Brain (organoid and tissue), 16 donors: ENCODE measurements at places on chromosomes 7 and 10.
A peak's percentile ranks its signal among the peaks of the same experiment; 100 is the strongest.

DNA sequence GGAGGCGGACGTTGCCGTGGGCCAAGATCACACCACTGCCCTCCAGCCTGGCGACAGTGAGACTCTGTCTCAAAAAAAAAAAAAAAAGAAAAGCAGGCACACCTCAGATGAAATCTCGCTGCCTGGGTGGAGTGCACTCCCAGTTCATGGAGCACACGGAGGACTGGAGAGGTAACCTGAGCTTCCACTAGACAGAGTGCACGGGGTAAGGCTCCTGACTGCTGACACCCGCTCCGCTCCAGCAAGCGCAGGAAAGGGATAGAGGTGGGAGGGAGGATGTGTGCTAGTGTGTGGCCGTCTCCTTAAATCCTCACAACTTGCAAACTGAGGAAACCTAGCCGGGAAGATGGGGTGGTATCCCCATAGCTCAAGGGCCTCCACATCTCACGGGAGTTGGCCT, 50.8 kb downstream of the FAM53B start:
- DNase-seq: no peak

GRCh38 chr10:31961277-31962074, 32.8 kb upstream of the ARHGAP12 start:
- peak; percentile 23 for DNase-seq

- no peak for DNase-seq
Measured at GRCh38 chr10:21954132-21954531, 49.4 kb downstream of the DNAJC1 start.

DNA sequence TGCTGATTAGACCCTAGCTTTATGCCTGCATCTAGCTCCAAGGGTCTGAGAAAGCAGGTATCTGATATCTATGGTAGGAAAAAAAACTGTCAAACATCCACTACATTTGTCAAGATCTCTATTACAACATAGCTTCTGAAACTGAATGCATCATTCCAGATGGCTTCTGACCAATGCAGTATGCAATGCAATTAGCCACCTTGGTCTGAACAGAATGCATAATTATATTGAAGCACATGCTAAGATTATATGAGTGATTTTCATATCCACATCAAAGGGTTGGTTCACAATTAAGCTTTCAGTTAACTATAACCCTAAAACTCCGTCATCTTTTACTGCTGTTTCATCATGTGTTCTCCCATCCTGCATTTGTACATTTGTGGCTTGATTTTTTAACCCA, 271.4 kb downstream of the POLR1F start:
- DNase-seq: no peak

DNA sequence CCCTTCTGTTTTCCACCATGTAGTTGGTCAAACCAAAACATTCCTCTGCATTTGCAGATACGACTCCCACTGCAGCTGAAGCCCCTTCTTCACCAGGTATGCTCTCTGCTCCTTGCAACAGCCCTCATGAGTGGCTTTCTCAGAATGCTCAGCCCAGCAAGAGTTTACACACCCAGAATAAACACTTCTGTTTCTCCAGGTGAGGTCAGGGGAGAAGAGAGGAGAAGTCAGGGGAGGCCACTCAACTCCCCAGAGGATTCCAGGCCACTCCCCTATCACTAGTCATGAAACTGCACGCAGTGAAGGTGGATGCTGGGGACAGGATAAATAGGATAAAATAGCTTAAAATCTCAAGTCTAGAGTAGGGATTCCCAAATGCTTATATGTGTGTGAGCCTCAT, 31.2 kb downstream of the CUZD1 start:
- DNase-seq: no peak

GRCh38 chr7:99752356-99752755, 17.4 kb upstream of the CYP3A7 start:
- DNase-seq: peak; percentile 2

- no peak for DNase-seq
Measured at GRCh38 chr7:1042492-1042833, 1.9 kb upstream of the GPR146 start.

- DNase-seq: no peak
Measured at GRCh38 chr10:50490241-50490640, 133.5 kb downstream of the SGMS1 start.

DNA sequence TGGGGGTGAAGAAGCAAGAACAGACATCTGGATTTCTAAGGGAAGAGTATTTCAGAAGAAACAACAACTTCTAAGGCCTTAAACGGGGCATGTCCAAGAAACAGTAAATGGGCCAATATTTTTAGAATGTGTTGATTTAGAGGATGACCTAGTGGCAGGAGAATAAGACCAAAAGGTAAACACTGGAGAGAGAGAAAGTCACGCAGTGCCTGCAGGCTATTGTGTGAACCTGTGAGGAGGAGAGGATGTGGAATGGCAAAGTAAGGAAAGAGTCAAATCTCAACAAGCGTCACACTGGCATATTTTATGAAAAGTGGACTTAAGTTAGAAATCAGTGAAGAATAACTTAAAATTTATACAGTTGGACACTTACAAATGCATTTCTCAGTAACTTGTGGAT, 78.1 kb upstream of the EGFR start:
- no peak for DNase-seq

- DNase-seq: no peak
Measured at GRCh38 chr7:108066486-108066885, 63.5 kb upstream of the LAMB1 start.

- no peak for DNase-seq
Measured at GRCh38 chr7:142323706-142324105, 65.8 kb upstream of the PRSS58 start.

DNA sequence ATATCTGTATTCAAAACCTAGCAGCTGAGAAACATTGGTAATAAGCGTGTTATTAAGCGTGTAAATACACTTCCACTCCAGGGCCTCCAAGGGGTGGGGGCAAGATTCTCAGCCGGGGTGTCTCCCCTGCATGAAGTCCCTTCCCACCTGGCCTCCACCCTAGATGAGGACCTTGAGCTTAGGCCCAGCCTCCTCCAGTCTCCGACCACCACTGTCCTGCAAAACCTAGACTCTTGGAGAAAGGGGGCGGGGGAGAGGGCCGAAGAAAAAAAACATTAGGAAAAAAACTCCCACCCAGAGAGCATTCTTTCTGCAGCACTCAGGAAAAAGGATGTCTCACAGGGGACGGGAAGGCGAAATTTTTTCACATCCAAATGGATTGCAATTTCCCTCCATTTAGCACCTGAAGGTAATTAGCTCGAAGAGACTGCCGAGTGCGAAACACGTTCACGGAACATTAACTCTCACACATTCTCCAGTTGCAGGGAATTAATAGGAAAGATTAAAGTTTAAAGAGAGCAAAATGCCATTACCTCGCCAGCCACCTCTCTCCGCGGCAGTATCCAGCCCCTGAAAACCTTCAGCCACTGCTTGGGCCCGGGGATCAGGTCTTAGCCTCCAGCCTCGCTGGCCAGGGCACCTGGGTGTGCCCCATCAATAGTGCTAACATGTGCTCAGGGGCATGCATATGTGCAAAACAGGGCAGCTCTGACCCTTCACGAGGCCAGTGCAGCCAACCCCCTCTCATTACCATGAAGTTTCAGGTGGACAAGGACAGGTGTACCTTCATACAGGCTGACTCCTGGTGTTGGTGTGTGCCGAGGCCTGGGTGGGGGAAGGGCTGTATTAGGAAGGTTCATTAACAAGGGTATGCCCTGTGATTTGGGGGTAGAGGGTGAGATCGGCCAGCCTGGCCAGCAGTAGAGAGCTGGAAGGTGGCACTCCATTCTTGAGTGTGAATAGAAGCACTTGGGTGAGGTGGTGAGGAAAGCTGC, 77.2 kb downstream of the HIF1AN start:
- no peak for DNase-seq

GRCh38 chr10:65555192-65555591, 1370.6 kb upstream of the LRRTM3 start:
- no peak for DNase-seq

DNA sequence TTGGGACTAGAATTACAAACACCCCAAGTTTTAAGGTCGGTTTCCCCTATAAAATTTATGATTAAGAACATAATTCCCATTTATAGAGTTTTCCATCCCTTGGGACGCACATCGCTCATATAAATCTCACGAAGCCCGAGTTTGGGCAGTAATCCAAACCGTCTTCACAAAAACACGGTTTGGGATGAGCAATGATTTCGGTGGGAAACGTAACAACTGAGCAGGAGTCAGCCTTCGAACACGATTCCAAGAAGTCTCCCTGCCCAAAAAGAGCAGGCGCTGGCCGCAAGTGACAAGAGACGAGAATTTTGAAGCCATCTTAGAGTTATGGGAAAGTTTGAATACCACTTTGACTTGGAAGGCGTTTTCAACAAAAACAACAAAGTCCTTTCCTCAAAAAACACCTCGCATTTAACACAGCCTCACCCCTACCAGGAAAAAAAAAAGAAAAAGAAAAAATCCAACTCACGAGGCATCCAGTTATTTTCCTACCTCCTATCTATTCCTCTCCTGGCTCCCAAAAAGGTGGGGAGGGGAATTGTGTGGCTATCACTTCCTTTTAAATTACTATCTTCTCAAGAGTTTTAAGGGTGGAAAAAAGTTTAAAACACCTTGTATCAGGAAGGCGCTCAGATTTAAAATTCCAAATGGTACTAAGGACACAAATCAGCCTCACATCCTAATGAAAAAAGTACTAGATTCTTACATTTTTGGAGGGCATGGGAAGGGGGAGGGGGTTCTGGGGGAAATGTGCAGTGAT, 1.6 kb downstream of the SEPHS1 start:
- DNase-seq: peak; percentile 43

GRCh38 chr10:74730246-74730645, 96.2 kb upstream of the KAT6B start:
- no peak for DNase-seq

DNA sequence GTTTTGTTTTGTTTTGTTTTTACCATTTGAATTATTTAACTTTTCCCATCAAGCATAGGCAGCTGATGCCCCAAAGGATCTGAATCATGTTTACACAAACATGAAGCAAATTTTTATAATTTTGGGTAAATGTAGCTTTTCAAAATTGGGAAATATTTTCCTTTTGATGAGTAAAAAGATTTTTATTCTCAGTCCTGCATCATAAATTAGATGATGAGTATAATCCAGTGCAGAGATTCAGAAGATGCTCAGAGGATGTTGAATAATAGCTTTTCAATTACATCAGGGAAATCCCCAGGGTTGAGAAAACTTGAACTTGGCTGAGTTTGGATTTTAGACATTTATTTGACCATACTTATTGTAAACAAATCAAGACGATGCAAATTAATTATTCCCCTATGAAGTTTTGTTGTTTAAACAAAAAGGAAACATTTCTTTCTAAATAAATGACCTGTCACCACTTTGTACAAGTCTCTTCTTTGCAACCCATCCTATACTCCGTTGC, 121.7 kb downstream of the FAM204A start:
- no peak for DNase-seq

DNA sequence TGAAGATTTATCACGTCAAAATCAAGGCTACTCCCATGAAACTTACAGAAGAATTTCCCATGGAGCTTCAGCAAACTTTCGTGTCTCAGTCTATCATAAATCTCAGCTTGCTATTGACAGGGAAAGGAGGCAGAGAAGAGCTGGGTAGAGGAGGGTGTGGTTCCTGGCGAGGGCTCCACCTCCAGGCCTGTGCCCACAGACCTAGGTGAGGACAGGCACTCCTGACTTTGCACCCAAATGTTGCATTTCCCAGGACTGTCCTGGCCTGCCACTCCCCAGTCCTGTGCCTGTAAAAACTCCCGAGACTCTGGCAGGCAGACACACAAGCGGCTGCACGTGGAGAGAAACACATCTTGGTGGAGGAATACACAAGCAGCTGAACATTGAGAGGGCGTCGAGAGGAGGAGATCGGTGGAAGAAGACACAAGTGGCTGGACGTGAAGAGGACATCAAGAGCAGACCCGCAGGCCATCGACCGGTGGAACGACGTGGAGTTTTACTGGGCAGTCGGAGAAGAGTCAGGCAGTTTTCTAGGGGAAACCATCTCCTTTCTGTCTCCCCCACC, 145.1 kb downstream of the CTNNA3 start:
- no peak for DNase-seq

DNA sequence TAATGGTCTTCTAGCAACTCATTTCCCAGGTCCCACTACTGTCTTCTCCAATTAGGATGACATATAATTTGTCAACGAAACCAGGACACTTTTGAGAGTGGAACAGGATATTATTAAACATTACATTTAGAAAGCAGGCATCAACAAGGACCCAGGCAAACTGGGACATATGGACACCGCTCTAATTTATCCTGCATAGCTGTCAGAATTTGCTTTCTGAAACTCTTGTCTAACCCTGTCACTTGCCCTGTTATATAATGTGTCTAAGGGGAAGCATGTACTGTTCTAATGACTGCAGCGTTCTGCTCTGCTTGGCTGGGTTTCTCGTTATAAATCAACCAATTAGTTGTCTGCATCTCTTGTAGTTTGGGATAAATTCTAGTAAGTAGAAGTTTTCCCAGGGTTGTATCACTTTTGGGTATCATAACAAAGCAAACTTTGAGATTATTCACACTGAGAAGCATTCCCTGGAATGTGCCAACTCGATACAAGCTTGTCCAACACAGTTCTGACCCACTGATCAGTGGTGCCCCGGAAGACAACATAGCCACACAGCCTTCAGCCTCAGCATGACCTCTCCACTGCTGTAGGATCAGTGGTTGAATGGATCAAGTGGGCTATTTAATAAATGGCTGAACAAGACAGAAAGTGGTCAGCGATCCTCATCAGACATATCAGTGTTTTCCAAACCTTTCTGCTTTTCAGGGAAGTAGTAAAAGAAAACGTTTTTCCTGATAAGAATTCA, 228.1 kb downstream of the KIF20B start:
- no peak for DNase-seq

GRCh38 chr10:114026189-114027040, 17.3 kb upstream of the ADRB1 start:
- DNase-seq: no peak

DNA sequence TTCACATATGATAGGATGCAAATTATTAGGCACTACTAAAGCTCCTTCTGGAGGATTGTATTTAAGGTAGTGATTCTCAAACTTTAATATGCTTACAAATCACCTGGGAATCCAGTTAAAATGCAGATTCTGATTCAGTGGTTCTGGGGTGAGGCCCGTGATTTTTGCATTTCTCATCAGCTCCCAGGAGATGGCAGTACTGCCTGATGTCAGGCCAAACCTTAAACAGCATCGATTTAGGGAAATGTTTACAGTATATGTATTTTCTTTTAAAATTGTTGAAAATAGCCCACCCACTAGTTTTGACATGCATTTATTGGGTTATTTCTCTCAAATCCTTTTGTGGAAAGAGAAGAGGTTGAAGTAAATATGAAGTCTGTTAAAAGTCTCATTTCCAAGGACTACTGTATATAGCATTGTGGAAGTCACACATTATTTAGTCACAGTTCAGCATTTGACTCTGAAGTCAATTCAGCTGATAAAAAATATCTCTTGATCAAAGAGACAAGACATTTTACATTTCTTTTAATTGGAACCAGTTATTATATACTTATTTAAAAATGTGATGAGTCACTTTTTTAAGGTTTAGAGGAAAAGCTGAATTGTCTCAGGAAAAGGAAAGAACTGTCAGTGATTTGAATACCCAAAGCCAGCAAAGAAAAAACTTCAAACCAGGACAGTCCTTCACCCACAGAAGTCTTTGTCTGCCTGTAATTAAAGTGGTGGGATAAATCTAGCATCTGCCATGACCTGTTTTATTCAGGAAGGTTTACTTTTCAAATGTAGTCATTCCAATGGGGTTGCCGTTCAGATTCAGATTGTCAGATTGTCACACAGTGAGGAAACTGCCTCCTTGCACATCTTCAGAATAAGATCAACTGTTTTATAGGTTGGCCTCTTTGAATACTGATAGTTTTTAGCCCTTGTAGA, 21.1 kb upstream of the HBP1 start:
- DNase-seq: peak; percentile 38

- no peak for DNase-seq
Measured at GRCh38 chr7:111272092-111272491, 181.2 kb downstream of the LRRN3 start.

- DNase-seq: peak; percentile 77
Measured at GRCh38 chr7:47827351-47827756, 120.9 kb downstream of the PKD1L1 start.
